ENCODE measurements at places on chromosomes 5 and 9.

GRCh38 chr5:180865981-180866695, 5.1 kb upstream of the ZFP62 start:
- peak; percentile 16 for DNase-seq

DNA sequence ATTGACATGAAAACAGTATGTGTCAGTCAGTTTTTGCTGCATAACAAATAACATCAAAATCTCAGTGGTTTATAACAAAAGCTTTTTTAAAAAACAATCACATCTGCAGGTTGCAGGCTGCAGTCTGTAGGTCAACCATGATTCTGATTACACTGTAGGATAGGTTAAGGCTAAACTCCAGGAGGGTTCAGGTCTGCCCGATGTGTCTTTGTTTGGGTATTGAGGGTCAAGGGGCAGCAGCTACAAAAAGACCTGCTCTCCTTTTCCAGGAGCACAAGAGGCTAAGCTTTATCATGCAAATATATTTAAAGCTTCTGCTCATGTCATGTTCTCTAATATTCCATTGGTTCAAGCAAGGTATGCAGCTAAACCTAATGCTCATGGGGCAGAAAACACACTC, 18.2 kb downstream of the GRIA1 start:
- DNase-seq, result no peak

DNA sequence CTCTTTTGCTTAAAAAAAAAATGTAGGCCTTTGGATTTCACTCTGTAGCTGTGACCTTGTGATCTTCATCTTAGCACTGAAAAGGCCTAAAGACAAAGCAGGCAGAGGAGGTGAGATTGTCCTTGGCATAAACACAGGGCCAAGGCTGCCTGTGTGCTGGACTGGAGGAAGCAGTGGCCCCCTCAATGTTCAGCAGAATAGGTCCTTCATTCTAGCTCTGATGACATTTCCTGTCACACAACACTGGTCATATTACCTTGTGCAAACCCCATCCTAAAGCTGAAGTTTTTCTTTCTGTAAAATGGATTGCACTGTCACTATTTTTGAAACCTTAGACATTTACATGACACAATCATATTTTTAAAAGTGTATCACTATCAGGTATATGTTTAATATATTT, 147.4 kb downstream of the INSYN2B start:
- no peak for DNase-seq

GRCh38 chr9:123099042-123099441, 65.6 kb downstream of the GPR21 start:
- DNase-seq, result no peak

- no peak for DNase-seq
These were observed 925.6 kb upstream of the ARRDC3 start for GRCh38 chr5:92308679-92309078.

DNA sequence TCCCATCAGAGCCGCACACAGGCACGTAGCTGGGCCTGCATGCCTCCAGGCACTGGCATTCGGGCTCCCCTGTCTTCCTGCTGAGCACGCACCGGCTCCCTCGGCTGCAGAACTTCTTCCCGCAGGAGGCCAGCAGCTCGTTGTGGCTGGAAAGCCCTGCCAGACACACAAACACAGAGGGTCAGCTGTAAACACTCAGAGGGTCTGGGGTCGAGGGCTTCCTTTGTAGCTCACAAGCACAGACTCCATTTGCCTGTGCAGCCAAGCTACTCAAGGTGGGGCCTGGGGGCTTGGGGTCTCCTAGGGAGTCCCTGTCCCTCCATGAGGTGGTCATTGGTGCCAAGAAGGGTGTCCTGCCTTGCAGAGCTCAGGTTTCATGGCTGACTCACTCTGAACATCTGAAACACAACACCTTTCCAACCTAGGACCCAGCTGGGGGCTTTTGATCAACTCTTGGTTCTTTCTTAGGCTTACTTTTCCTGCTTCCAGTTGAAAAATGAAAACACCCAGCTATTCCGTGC, 211.4 kb downstream of the FSTL4 start:
- no peak for DNase-seq

DNA sequence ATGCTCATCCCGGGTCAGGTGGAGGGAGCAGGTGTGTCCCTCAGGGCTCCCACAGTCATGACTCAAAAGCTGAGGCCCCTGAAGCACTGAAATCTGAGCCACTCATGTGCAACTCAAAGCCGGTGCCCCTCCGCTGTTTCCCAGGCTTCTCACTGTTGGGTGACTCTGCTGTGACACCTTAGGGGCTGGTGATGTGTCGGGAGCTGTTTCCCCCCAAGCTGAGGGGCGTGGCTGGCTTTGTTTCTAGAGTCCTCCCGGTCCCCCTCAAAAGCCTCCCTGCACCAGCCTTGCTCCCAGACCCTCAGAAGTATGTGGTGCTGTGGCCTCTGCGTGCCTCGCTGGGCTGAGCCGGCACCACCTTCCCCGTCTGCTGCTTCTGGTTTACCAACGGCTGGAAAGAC, 39.7 kb downstream of the PLPP7 start:
- DNase-seq, result no peak

- no peak for DNase-seq
These were observed 214.9 kb upstream of the IRX1 start for GRCh38 chr5:3380689-3381088.

GRCh38 chr9:85421641-85422040, 320.1 kb downstream of the AGTPBP1 start:
- peak; percentile 46 for DNase-seq

DNA sequence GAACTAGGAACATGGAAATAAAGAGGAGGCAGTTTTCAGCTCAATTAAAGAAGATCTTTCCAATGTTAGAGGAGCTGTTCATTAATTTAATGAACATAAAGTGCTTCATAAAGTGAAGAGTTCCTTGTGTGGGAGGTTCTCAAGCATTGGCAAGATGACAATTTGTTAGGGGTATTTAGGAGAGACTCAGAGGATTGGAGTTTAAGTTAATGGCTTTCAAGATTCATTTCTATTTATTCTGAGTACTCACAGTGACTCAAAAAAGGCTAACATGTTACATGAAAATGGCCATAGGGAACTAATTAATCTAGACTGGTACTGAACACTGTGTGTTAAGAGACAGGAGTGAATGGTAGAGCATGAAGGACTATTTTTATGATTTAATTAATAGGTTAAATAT, 55.4 kb upstream of the CDH12 start:
- peak; percentile 50 for DNase-seq

- no peak for DNase-seq
These were observed 17.8 kb downstream of the PPARGC1B start for GRCh38 chr5:149747833-149748366.

DNA sequence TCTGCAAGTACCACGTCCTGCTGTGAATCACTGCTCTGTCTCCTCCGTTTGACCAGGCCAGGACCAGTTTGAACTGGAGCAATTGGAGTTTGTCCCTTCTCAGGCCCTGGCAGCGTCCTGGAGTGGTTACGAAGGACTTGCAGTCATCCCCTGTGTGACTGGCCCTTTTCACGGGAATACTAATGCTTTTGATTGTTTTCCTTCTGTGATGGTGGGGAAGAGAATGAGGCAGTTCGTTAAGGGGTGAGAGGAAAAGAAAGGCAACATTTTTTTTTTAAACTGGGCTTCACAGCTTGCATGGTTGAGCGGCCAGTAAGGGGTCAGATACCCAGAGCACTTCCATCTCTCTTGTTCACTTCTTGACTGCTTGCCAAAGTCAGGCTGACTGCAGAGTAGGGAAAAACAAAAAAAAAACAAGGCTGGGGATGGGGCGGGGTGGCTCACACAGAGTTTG, 153.5 kb upstream of the STK32A start:
- DNase-seq, result no peak

DNA sequence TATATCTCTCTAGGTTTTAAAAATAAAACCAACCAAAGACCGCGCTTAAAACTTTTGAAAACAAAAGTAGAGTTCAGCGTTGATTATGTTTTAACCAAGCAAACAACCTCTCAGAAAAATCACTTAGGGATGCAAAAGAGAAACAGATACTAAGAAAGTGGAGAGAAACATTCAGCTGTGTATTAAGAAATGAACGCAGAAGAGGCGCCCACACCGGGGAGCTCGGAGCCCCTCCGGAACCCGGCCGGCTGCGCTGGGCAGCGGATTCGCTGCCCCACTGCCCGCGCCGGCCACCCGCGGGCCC, 1.4 kb downstream of the PITX1 start:
- no peak for DNase-seq

GRCh38 chr9:28249424-28249823, 676.1 kb upstream of the C9orf72 start:
- DNase-seq, result peak; percentile 26

DNA sequence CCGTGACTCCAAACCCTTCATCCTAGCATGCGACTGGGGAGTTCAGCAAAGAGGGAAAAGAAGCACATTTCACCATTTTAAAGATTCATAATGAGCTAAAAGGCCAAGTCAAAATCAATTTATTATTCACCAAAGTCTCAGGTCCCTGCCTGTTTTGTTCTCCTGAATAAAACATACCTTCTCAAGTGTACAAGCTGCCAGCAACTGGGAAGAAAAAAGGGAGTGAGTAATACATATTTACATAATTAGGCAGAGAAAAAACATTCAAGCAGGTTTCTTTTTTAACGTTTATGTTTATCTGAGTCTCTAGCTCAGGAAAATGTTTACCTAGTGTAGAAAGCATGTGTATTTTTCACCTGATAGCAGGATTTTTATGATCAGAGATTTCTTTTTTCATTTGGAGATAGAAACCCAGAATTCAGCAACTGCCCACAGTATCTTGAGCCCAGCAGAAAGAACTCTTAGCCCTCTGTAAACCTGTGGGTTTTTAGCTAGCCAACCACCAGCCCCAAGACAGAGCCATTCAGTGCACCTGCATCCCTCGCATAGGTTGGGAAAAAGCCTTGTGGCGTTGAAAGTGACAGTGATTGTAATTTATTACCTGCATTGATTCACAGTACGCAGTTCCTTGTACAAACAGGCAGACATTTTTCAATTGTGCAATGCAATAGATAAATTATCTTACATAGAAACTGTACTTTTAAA, 117.9 kb upstream of the GRIA1 start:
- DNase-seq, result no peak

DNA sequence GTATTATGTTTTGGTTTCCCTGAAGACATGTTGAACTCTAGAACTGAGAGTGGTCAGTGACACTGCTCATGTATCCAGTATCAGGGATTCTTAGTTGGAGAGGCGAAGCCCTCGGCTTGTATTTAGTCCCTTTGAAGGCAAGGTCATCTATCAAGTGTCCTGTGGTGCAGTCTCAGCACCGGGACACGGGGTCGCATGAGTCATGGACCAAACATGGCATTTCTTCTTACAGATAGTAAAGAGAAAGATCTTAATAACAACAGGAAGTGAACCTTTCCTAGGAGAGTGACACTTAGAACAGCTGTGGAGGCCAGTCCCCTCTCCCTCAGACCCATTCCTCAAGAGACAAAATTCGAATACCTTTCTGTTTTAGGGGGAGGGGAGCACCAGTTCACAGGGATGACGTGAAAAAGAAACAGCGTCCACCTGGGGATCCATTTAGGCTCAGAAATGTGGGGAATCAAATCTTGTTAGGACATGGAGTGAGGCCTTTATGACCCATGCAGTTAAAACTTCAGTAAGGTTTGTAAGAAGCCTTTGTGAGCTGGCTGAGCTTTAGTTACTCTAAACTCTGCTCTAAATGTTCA, 86.5 kb downstream of the ADGRV1 start:
- peak; percentile 13 for DNase-seq

GRCh38 chr5:76579166-76579937, 43.9 kb downstream of the F2RL2 start:
- peak; percentile 43 for DNase-seq

GRCh38 chr5:149961957-149962409, 1.4 kb downstream of the SLC26A2 start:
- DNase-seq, result peak; percentile 52

GRCh38 chr9:119792242-119792641, 423.0 kb upstream of the BRINP1 start:
- DNase-seq, result no peak

GRCh38 chr5:111589316-111589715, 77.0 kb upstream of the STARD4 start:
- DNase-seq, result no peak

GRCh38 chr5:137206030-137206715, 293.0 kb downstream of the SPOCK1 start:
- peak; percentile 56 for DNase-seq

- DNase-seq, result no peak
These were observed 224.2 kb downstream of the NPR3 start for GRCh38 chr5:32935283-32935682.

DNA sequence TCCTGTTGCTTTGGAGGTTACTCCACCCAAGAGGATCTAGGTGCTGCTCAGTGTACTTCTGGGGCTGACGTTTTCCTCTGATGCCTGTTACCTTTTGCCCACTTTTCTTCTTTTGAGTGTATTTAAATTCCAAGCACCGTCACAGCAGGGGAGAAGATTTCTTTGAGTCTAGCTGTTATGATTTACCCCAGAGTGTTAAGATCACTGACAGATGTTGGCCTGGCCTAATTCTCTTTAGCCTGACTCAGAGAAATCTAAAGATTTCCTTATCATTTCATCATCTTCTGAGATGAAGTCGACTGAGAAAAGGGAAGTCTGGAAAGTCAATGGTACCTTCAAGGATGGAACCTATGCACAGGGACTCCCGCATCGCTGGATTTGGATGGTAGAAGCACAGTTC, 191.5 kb downstream of the FBXL7 start:
- DNase-seq, result peak; percentile 86

- DNase-seq, result no peak
These were observed 67.5 kb downstream of the SETX start for GRCh38 chr9:132287256-132287760.

DNA sequence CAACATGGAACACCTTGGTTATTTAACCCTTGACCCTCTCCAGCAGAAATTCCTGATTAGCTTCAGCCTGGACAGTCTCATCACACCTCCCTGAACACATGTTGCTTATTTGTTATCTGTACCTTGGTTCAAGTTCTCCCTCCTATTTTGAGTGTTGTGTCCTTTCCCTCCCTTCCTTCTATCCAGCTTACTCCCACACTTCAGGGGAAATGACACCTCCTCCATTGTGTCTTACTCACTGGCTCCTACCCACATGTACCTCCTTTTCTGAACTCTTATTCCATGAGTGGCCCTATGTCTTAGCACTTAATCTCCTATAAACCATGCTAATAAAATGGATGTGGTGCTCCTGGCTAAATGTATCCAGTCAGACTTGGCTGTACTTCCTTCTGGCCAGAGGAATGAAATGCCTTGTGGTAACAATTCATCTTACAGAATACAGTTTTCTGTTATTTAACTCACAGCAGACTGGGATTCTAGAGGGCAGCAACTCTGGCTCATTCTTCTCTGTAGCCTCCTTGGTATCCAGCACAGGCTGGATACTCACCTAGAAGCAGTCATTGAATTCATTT, 11.2 kb downstream of the LIX1 start:
- peak; percentile 38 for DNase-seq

DNA sequence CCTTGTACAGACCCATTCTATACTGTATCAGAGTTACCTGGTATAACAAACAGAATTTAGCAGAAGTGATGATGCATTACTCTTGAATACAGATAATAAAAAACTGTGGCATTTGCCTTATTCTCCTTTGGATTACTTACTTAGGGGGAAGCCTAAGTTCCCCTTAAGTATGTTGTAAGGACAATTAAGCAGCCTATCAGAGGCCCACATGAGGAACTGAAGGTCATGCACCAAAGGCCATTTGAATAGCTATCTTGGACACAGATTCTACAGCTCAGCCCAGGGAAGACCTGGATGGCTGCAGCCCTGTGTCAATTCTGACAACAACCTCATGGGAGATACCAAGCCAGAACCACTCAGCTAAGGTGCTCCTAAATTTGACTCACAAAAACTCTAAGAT, 125.2 kb downstream of the RAPGEF6 start:
- no peak for DNase-seq

All from fibroblast of skin of right biceps (primary cell).